GM23338 (cell line): ENCODE measurements at places on chromosomes 3 and 15. TPM values are rescaled to one million over a fixed set of nuclear protein-coding genes. Genes with fewer than 3 reads are reported as not detected.

- DNase-seq = peak; percentile 72
Measured at GRCh38 chr3:142844339-142844977, 44.4 kb downstream of the PCOLCE2 start.

The ZNF80 gene
- not detected in 2 replicates for polyA plus RNA-seq

- DNase-seq = no peak
Measured at GRCh38 chr15:35427091-35427490, 118.9 kb downstream of the DPH6 start.

- peak; percentile 32 for DNase-seq
Measured at GRCh38 chr15:88403351-88403791, 63.8 kb downstream of the MRPL46 start.

- DNase-seq = peak; percentile 22
Measured at GRCh38 chr3:34364335-34364734, 565.9 kb downstream of the PDCD6IP start.

DNA sequence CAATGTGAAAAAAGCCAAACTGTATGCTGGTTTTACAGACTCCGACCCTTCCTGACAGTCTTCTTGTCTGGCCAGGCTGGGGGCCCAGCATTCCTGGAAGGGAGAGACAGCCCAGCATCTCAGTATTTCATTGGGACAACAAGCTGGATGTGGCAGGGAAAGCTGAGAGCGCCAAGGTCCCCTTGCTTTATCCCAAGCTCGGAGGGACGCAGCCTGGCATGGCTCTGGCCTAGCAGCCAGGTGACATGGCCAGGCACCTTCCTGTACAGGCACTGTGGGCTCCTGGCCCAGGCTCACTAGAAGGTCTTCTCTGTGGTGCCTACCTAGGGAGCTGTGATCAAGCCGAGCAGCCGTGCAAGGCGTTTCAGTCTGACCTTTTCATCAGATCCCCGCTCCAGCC lies 33.0 kb downstream of the UMPS start:
- no peak for DNase-seq

The EIF2B5 gene
- polyA plus RNA-seq = 26.4 and 27.8 TPM in 2 replicates

GRCh38 chr15:59616379-59616778 lies 4.8 kb downstream of the GCNT3 start:
- DNase-seq = peak; percentile 13

DNA sequence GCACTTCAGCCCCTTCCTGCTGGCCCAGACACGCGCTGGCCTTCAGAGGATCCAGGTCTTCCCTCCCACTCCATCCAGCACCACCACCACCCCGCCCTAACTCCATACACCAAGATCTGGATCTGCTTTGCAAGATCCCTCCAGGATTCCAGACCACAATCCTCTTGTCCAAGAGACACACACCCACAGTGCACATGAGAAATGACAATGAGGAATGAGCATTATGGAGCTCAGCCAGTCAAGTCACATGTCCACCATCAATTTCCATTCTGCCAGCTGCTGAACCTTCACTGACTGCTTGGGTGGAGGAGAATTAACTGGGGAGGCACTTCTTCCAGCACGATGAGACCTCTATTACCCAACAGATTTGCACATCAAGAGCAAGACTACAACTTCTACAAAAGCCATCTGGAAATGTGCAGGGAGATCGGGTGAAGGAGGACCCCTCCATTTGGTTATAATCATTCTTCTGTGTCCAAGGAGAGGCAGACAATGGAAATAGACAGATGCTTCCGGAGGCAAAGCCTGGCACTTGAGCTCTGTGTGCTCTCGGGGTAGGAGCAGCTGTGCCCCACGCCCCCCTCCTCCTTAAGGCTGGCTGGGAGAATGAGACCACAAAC lies 12.3 kb upstream of the SPATA12 start:
- no peak for DNase-seq

DNA sequence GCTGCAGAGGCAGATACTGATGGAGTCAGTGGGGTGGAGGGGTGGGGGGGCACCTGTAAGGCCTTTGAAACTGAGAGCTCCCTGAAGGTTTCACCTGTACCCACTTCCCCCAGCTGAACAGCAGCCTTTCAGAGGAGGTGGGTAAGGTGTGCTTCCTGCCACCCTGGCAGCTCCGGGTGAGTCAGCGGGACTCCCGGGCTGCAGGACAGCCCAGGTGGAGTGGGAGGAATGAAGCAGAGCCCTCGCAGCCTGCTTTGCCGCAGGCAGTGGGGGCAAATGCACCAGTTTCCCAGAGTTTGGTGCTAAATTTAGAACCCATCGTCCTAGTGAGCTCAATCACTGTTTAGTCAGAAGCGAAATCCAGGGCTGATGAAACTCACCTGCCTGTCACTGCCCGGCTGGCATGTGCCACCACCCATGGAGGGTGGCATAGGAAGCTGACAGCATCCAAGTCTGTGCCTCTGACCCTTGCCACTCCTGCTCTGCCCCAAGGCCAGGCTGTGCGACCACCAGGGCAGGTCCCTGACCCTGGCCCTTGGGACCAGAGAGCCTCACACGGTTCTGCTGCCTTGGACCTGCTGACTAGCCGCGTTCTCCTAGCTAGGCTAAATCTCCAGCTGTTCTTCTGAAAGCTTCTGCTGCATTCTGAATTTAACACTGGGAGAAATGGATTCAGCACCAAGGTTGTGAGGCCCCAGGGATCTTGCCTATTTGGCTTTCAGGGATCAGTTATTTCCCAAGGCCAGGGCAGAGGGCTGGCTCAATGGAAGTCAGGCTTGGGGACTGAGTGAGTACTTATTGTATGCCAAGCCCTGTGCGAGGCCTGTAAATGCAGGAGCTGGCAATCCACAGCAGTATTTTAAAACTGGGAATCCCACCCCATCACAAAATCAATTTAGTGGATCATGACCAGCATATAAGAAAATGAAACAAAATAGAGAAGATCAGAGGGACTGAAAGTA lies 67.3 kb upstream of the RASGRF1 start:
- DNase-seq = no peak

DNA sequence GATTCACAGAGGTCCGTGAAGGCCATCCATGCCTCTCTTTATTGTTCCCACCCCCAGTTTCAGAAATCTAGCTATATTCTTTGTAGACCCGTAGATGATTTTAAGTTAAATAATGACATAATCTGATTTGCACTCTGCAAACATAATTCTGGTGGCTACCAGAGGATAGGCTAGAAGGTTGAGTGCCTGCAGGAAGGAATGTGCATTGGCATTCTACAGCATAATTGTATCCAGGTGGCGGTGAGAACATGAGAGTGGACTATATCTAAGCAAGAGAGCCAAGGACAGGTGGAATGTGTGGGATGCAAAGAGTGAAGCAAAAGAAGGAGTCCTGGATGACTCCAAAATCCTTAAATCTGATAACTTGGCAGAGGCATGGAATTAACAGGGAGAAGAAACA lies 298.5 kb upstream of the MME start:
- peak; percentile 20 for DNase-seq
